ENCODE measurements at places on chromosomes 5 and 9.

GRCh38 chr9:77933019-77933418 lies 98.6 kb downstream of the GNAQ start:
- no peak for DNase-seq

GRCh38 chr9:91883503-91883902 lies 66.5 kb downstream of the ROR2 start:
- DNase-seq = no peak

DNA sequence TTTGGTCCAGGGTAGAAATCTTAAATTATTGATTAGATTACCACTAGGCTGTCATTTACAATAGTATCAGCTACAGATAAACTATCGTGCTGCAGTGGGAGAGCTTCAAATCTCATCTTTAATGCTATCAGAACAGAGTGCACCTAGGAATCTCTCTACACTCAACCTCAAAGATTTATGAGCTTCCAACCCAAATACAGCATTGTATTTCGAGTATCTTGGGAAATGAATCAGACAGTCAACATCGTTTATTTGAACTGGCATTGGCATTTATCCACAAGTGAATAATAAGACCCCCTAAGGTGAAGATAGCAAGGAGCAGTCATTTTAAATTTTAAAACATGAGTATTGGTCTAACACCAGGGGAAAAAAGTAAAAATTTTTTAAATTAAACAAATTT lies 1203.2 kb downstream of the CDH12 start:
- no peak for DNase-seq

- no peak for DNase-seq
Measured at GRCh38 chr9:19995619-19996018, 206.8 kb upstream of the SLC24A2 start.

DNA sequence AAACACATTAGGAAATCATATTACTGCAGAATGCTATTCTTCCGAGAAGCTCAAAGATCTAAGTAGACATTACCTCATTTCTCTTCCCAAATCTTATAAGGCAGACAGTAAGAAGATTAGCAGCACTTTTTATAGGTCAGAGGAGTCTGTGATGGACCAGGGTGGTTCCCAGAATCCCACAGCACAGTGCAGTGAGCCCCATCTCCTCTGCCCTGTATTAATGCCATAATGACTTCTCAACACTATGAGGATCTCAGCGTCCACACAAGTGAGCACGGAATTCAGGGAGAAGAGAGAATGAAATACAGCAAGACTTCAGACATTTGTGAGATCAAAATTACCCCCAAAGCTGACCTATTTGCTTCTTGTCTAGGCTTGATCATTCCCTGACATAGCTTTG lies 49.9 kb downstream of the PRUNE2 start:
- no peak for DNase-seq

DNA sequence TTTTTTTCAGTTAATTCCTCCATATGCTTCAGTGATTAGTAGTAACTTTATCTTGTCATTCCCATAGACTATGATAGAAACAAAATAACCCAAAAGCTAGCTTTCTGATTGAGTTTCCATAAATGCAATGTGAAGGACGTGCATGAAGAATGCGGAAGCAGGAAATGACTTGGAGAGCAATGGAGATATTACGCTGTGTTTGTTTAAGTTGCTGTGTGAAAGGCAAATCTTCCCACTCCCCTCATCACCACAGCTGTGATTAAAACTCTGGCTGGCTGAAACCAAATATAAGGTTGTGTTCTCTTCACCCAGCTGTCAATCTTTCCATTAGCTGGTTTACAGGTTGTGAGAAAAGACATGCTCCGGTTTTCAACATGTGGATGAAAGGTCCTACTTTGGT lies 83.9 kb downstream of the NR2F1-AS1 start:
- no peak for DNase-seq

DNA sequence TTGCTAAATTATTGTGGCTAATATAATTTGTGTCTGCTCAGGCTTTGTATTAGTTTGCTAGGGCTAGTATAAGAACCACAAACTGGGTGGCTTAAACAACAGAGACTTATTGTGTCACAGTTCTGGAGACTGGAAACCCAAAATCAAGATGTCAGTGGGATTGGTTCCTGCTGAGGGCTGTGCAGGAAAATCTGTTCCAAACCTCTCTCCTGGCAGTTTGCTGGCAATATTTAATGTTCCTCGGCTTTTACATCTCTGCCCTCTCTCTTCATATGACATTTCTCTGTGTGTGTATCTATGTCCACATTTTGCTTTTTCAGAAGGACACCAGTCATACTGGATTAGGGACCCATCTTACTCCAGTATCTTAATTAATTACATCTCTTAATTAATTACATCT lies 498.8 kb upstream of the CD180 start:
- no peak for DNase-seq

DNA sequence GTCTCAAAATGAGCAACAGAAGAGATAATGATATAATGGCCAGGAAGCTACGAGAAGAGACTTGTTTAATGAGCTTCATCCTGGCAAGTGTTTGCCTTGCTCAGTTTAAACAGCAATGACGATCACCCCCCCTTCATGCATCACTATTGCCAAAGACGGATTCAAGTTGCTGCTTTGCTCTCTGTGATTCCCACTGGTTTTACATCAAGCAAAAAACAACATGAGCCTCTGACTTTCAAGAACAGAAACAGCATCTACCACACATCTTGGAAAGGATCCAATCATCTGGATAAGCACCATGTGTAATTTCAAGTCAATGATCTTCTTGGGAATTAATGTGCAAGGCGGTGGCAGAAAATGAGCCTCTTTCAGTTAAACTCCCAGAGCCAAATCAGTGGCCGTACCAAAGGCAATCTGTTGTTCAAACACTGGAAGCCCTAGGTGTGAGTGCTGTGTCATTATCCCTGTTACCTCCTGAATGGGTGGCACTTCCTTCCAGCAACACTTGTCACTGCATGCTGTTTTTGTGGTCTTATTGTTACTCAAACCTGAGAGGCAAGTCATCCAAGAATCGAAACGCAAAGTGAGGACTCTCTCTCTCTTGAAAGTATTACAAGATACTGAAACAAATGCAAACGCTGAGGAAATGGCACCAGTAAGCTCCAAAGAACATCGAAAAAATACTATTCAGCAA lies 72.8 kb downstream of the MED27 start:
- no peak for DNase-seq

DNA sequence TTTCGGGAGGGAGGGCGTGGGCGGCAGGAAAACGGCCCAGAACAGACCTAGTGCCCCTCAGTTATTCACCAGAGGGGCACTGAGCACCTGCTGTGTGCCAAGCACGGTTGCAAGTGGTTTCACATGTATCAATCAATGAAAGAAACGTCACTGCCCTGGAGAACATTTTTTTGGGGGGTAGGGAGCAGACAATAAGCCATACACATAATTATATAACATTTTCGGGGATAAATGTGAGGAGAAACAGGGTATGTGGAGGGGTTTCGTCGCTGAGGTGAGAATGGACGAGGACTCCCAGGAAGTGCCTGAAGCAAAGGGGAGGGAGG lies 444 bp upstream of the ZNF354A start:
- DNase-seq = no peak

DNA sequence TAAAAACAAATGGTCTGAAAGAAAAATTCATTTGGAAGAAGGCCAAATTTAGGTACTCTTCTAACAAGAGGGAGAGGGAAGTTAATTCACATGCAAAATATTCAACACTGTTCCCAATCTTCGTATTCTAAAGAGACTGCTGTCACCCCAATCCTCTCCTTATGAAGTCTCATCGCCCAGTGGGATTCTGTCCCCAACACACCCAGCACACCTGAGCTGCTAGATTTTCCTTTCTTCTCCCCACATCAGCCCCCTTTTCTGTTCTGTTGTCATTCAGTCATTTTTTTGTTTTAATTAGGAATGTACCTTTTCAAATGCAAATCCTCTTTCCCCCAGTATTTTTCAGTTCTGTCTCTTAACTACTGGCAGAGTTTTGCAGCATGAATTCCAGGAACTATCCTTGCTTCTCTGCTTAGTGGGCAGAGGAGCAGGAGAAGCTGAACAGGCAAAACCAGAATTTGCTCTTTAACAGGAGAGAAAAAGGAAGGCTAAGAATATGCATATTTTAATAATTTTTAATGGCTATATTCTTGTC lies 366.9 kb downstream of the MAN2A1 start:
- DNase-seq = no peak

DNA sequence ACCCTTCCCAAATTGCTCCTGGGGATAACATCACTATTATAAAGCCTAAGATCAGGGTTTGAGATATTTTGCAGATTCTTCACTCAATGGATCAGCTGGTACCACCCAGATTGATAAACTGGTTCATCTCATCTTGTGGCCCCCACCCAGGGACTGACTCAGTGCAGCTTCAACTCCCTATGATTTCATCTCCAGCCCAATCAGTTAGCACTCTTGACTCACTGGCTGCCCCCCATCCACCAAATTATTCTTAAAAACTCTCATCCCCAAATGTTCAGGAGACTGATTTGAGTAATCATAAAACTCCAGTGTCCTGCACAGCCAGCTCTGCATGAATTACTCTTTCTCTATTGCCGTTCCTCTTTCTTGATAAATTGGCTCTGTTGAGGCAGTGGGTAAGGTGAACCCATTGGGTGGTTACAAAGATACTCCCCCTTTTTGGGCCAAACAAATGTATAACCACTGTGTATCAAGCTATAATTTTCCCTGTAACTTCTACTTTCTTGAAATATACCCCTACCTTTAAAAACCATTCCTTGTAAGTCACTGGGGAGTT lies 263.3 kb upstream of the IL12B start:
- DNase-seq = no peak

DNA sequence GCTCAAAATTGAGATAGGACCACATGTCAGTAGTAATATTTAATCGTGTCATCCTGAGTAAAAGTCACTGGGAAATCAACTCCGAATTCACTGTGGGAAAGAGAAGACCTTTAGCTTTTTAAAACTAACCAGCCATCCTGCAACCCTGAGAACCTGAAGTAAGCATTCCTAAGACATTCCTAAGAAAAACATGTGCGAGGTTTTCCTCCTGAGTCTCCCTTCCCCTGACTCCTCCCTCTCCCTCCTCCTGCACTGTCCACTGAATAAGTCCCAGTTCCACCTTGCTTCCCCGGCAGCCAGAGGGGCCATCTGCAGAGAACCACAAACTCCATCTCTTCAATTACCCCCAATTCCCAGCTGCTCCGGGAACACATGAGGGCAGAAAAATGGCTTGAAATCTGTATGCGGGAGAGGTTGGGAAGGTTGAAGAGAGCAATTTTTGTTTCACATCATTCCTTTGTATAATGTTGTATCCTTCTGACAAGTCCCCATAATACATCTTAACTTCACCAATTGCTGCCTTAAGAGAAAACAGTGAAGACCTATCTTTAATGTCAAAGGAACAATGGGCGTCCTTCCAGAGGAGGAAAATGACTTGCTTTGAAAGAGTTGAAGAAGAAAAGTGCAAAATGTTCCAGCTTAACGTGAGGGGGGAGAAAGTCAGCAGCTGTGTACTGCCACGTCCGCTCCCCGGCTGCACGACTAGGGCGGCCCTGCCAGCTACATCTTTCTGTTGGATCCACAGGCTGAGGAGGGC lies 186.3 kb downstream of the ZNF462 start:
- DNase-seq = no peak

DNA sequence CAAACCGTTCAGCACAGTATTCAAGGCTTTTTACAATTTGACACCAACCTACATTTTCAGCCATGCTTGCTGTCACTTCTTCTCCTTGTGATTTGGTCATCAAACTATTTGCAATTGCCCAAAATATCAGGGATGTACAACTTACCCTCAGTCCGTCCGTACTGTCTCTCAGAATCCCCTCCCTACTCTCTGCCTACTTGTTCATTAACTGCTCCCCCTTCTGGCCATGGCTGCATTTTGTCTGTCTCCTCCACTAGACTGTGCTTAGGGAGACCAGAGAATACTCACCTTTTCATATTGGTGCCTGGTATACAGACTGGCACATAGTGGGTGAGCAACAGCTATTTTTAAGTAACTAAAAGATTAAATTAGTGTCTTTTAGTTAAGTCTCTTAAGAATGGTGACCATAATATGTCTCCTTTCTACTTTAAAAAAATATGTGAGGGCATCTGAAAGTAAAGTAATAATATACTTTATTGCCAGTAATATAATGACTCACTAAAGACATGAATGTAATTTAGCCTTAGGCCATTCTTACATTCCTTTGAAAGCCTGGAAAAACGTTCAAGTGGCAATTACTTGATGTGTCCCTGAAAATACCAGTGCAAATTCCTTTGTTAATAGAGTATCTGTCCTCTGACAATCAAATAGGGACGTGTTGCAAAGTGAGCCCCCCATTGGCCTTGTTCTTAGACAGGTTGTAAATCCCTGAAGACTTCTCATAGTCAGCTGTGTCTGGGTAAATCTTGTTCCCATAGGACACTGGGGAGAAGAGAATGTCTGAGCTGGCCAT lies 27.8 kb downstream of the PRLR start:
- no peak for DNase-seq

DNA sequence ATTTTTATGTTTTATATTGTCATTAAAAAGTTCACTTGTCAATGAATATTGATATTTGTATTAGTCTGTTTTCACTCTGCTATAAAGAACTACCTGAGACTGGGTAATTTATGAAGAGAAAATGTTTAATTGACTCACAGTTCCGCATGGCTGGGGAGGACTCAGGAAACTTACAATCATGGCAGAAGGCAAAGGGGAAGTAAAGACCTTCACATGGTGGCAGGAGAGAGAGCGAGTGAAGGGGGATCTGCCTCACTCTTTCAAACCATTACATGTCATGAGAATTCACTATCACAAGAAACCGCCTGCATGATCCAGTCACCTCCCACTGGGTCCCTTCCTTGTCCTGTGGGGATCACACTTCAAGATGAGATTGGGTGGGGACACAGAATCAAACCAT lies 27.4 kb downstream of the SRD5A1 start:
- no peak for DNase-seq

DNA sequence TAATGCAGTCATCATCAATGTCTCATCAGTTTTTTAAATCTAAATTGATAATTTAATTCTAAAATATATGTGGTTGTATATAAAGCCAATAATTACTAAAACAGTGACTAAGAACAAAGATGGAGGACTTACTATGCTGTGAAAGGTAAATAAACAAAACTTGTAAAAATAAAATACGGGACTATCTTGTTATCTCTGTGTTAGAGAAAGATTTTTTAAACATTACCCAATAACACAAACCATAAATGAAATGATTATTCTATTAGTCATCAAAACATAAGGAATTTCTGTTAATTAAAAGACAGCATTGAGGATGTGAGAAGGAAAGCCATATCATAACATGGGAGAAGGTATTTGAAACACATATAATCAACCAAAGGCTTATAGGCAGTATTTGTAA lies 226.2 kb upstream of the SMC2 start:
- peak; percentile 13 for DNase-seq

DNA sequence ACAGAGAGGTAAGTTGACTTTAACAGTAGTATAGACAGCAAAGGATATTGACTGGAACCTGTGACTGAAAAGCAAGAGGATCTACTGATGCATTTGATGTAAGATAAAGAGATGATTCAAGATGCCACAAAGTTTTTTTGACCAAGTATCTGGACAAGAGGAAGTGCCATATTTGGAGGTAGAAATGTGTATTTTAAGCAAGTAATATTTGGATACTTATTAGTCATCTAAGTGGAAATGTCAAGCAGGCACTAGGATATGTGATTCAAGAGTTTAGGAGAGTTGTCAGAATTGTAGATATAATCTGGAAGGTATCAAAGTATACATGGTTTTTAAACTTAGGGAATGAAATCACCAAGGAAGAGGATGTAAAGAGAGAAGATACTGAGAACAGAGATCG lies 686.1 kb upstream of the CHD1 start:
- peak; percentile 20 for DNase-seq

Measured in HS-5 (cell line).